A549 treated with GW870086 at 1 μM for 4 hours (cell line): ENCODE measurements at places on chromosomes 7 and 10. TPM values are rescaled to one million over a fixed set of nuclear protein-coding genes. Genes with fewer than 3 reads are reported as not detected.

CALY gene
- 0.46 to 0.95 TPM (median 0.69 TPM) in 5 replicates for total RNA-seq

GPR15LG gene
- total RNA-seq = not detected in 5 replicates

CARD11 gene
- total RNA-seq = 1.5 to 2.4 TPM (median 1.9 TPM) in 5 replicates

ZPBP gene
- total RNA-seq = not detected in 5 replicates
